ENCODE measurements at places on chromosomes 6 and 20. TPM values are rescaled to one million over a fixed set of nuclear protein-coding genes. Genes with fewer than 3 reads are reported as not detected.

- no peaks in the 10 kb centered on the region for H3K27me3 ChIP-seq
- no peak for DNase-seq
- no peak overlapping the region for H3K4me3 ChIP-seq
- H3K4me1 ChIP-seq, result no peaks in the 10 kb centered on the region
- H3K36me3 ChIP-seq, result no peaks in the 10 kb centered on the region
- H3K27ac ChIP-seq, result no peak overlapping the region
Measured at GRCh38 chr6:99467509-99468106, 42.5 kb upstream of the PNISR start.

DNA sequence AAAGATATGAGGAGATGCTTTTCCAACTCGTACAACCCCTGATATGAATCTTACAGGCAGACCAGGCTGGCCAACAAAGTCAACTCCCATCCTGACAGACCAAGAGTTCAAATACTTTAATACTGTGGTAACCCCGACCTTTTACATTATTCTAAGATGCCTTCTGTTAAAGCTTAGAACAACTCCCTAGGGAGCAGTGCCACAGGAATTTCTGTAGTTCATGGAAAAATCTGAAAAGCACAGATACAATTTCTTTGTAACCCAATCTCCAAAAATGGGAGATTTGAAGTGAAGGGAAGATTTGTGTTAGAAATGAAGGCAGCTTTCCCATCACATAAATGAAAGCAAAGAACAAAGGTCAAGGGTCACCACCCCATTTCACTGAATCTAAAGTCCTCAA lies 151.3 kb upstream of the BEND6 start:
- H3K27ac ChIP-seq, result no peak overlapping the region
- H3K4me3 ChIP-seq, result no peak overlapping the region
- DNase-seq, result no peak
- H3K27me3 ChIP-seq, result no peaks in the 10 kb centered on the region

DNA sequence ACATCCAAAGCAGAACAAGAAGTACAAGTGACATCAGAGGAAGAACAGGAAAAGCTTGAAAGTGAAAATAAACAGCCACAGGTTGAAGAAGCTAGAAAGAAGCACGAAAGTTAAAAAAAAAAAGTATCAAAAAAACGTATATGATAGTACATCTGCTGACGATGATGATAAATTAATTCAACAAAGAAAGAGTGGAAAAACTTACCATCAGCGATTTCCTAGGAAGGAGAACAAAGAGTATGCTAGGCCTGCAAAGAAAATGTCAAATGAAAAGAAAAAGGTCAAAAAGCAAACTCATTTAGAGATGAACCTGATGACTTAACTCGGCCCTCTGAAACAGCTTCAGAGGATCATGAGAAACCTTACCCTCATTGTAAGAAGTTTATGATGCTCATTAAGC lies 3.7 kb downstream of the SAYSD1 start:
- H3K27ac ChIP-seq, result no peak overlapping the region
- H3K4me1 ChIP-seq, result peaks cover 5% of the 10 kb centered on the region
- no peaks in the 10 kb centered on the region for H3K27me3 ChIP-seq
- DNase-seq, result no peak

DNA sequence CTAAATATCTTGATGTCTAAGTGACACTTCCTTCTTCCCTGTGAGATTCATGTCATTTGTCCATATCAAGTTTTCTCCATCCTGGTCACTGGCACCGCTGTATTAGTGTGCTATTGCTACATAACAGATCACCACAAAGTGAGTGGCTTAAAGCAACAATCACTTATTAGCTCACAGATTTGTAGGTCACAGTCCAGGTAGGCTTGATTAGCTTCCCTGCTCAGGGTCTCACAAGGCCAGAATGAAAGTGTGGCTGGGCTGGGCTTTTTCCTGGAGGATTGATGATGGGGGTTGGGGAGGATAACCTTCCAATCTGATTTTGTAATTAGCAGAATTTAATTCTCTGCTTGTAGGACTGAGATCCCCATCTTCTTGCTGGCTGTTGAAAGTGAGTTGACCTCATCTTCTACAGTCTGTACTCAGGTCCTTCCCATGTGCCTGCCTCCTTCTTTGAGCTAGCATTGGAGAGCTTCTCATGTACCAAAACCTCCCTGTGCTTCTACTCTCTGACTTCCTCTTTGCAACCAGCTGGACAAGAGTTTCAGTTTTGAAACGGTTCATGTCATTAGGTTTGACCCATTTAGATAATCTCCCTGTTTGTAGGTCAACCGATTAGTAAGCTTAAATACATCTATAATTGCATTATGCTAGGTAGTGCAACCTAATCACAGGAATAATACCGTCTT lies 152.4 kb upstream of the MAN1A1 start:
- no peak overlapping the region for H3K27ac ChIP-seq
- H3K36me3 ChIP-seq, result no peaks in the 10 kb centered on the region
- DNase-seq, result no peak
- no peaks in the 10 kb centered on the region for H3K27me3 ChIP-seq
- no peaks in the 10 kb centered on the region for H3K4me1 ChIP-seq

The UBD gene
- 0.80 TPM for total RNA-seq

GRCh38 chr20:3686867-3687321 lies 5.1 kb upstream of the ADAM33 start:
- no peak overlapping the region for H3K4me3 ChIP-seq
- H3K4me1 ChIP-seq, result no peaks in the 10 kb centered on the region
- no peak for DNase-seq

The SPDEF gene
- total RNA-seq, result 123 TPM

The EPB41L2 gene
- 110 TPM for total RNA-seq

- H3K4me3 ChIP-seq, result peak overlapping the region; percentile 72
- H3K27me3 ChIP-seq, result no peaks in the 10 kb centered on the region
- no peaks in the 10 kb centered on the region for H3K4me1 ChIP-seq
Measured at GRCh38 chr20:62066983-62067433, 1.3 kb upstream of the TAF4 start.

GRCh38 chr6:71499667-71500066 lies 211.1 kb downstream of the OGFRL1 start:
- H3K27me3 ChIP-seq, result no peaks in the 10 kb centered on the region
- no peaks in the 10 kb centered on the region for H3K4me1 ChIP-seq
- no peak overlapping the region for H3K4me3 ChIP-seq
- no peaks in the 10 kb centered on the region for H3K36me3 ChIP-seq

The HAO1 gene
- not detected for total RNA-seq

DNA sequence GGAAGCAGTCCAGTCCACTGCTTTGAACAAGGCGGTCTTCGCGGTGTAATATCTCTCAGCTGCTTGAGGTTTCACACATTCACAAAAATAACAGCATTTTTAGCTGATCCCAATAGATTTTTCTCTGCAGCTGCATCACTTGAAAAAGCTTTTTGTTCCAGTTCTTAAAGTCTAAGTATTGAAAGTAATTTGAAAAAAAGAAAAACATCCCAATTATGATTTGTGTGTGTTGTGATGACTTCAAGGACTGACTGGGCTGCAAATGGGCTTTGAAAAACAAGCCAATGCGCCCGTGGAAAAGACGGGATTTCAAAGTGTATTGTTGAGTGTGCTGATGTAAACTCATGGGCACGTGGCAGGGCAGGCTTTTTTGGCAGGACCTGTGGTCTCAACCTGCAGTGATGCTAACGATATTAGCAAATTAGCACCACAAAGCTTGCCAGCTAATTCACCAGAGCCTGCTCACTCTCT lies 151.1 kb downstream of the TMEM242 start:
- no peak for DNase-seq
- no peaks in the 10 kb centered on the region for H3K27me3 ChIP-seq
- no peak overlapping the region for H3K4me3 ChIP-seq
- H3K27ac ChIP-seq, result no peak overlapping the region
- no peaks in the 10 kb centered on the region for H3K36me3 ChIP-seq
- no peaks in the 10 kb centered on the region for H3K4me1 ChIP-seq

- H3K4me3 ChIP-seq, result no peak overlapping the region
- no peaks in the 10 kb centered on the region for H3K4me1 ChIP-seq
- H3K27me3 ChIP-seq, result no peaks in the 10 kb centered on the region
- no peak for DNase-seq
- H3K27ac ChIP-seq, result no peak overlapping the region
Measured at GRCh38 chr6:65760285-65760684, 53.3 kb upstream of the EYS start.

GRCh38 chr6:35092362-35093117 lies 48.6 kb downstream of the TCP11 start:
- no peaks in the 10 kb centered on the region for H3K36me3 ChIP-seq
- H3K27ac ChIP-seq, result peak overlapping the region; percentile 72
- peaks cover 4% of the 10 kb centered on the region for H3K4me1 ChIP-seq
- no peak overlapping the region for H3K4me3 ChIP-seq
- DNase-seq, result no peak

The MRPS26 gene
- 34.4 TPM for total RNA-seq

- no peaks in the 10 kb centered on the region for H3K27me3 ChIP-seq
- H3K4me1 ChIP-seq, result no peaks in the 10 kb centered on the region
- H3K36me3 ChIP-seq, result no peaks in the 10 kb centered on the region
- DNase-seq, result no peak
- H3K27ac ChIP-seq, result no peak overlapping the region
- H3K4me3 ChIP-seq, result no peak overlapping the region
Measured at GRCh38 chr6:157561414-157561790, 180.4 kb downstream of the ZDHHC14 start.

DNA sequence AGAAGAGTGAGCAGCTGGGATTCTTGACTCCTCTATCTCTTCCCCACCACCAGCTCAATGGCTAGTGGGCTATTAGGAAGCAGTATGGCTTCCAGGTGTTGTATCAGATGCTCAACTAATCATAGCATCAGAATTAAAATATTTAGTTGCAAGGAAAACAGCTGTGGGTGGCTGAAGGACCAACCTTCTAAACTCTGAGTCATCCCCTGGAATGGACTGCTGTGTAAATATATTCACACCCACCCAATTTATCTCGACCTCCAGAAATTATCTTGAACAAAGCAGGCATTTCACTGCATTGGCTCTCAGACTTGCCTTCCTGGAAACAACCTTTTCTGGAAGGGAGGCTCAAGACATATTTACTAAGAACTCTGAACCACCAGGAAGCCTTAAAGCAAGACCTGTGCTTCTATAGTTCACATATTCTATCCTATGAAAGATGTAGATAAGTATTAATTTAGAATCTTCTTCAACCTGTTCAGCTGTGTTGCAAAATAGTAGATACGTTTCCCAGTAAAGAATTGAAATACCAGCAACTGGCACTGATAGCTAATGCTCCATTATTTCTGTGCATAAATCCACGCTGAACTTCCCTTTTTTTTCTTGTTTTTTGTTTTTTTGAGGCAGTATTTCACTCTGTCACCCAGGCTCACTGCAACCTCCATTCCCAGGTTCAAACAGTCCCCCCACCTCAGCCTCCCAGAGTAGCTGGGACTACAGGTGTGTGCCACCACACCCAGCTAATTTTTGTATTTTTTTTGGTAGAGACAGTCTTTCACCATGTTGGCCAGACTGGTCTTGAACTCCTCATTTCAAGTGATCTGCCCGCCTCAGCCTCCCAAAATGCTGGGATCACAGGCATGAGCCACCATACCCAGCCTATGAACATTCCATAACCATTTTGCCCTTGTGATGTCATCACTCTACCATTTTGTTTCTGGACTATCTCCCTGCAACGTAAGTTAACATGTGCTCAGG lies 56.9 kb upstream of the CD2AP start:
- no peak overlapping the region for H3K27ac ChIP-seq
- H3K36me3 ChIP-seq, result no peaks in the 10 kb centered on the region
- H3K4me3 ChIP-seq, result no peak overlapping the region
- H3K27me3 ChIP-seq, result no peaks in the 10 kb centered on the region
- no peak for DNase-seq

- peak within 1 kb of the TSS; percentile 82 for H3K4me3 ChIP-seq
- H3K36me3 ChIP-seq, result no peaks in the 10 kb centered on the region
- no peaks in the 10 kb centered on the region for H3K4me1 ChIP-seq
- no peaks in the 10 kb centered on the region for H3K27me3 ChIP-seq
- peak; percentile 62 for DNase-seq
Measured at GRCh38 chr6:82363428-82364086, at the start of gene TPBG. Gene TPBG (plus strand): TSS chr6:82363817. CDS start chr6:82364962, 1,145 bp downstream.

DNA sequence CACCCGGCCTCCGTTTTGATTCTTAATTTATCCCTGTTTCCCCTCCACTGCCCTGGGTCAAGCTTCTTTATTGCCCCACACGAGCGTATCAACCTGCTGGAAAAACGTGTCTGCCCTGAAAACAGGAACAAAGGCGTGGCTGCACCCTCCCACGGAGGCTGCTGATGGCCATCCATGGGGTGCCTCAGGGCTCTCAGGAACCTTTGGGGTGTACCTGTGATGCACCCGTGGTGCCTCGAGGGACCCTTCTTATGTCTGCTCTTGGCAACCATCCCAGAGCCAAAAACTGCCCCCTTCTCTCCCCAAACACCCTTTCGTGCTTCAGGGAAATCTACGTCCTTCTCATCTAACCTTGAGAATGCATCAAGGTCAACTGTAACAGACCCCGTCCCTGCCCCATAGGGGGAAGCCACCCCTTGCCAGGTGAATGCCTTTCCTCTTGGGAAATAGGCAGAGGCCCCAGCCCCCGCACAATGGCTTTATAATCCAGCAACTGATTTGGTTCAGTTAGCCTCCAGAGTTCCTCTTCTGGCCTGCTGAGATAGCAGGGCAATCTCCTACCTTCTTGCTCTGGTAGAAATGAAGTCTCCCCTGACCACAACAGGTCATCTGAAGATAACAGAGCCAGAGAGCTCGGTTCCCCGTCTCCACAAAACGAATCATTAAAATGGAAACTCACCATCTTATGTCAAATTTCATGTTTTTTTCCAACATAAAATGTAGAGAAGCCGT lies 29.4 kb downstream of the PSMG4 start:
- H3K4me3 ChIP-seq, result no peak overlapping the region
- no peaks in the 10 kb centered on the region for H3K4me1 ChIP-seq
- H3K27ac ChIP-seq, result no peak overlapping the region
- DNase-seq, result no peak
- H3K27me3 ChIP-seq, result no peaks in the 10 kb centered on the region

GRCh38 chr6:19024737-19025136 lies 637.6 kb downstream of the RNF144B start:
- H3K27me3 ChIP-seq, result no peaks in the 10 kb centered on the region
- no peaks in the 10 kb centered on the region for H3K36me3 ChIP-seq
- H3K4me3 ChIP-seq, result no peak overlapping the region
- no peak overlapping the region for H3K27ac ChIP-seq
- H3K4me1 ChIP-seq, result no peaks in the 10 kb centered on the region

The EDN3 gene
- 12.1 TPM for total RNA-seq

- H3K36me3 ChIP-seq, result no peaks in the 10 kb centered on the region
- H3K4me3 ChIP-seq, result no peak overlapping the region
- no peak overlapping the region for H3K27ac ChIP-seq
- DNase-seq, result no peak
- no peaks in the 10 kb centered on the region for H3K4me1 ChIP-seq
- H3K27me3 ChIP-seq, result no peaks in the 10 kb centered on the region
Measured at GRCh38 chr6:155194399-155194798, 69.4 kb upstream of the CLDN20 start.

The BPIFB1 gene
- total RNA-seq, result 0.66 TPM

GRCh38 chr20:3209946-3210317 lies 634 bp downstream of the ITPA start:
- no peak overlapping the region for H3K27ac ChIP-seq
- no peak for DNase-seq
- H3K27me3 ChIP-seq, result no peaks in the 10 kb centered on the region
- no peaks in the 10 kb centered on the region for H3K36me3 ChIP-seq
- no peaks in the 10 kb centered on the region for H3K4me1 ChIP-seq

The SLC35D3 gene
- not detected for total RNA-seq

Data from breast epithelium (tissue), 4 donors.